A549 treated with RU486 at 1 μM for 4 hours (cell line): ENCODE measurements at places on chromosomes 2 and 18. TPM values are rescaled to one million over a fixed set of nuclear protein-coding genes. Genes with fewer than 3 reads are reported as not detected.

Gene NEURL3
- total RNA-seq = 1.1 to 1.9 TPM (median 1.8 TPM) in 5 replicates

Gene SCN9A
- total RNA-seq = 2.5 to 5.7 TPM (median 5.2 TPM) in 5 replicates

Gene SPC25
- total RNA-seq = 9.7 to 21.8 TPM (median 19.9 TPM) in 5 replicates

Gene DPP10
- not detected in 5 replicates for total RNA-seq

Gene RGPD3
- total RNA-seq = 0.07 to 0.19 TPM (median 0.10 TPM) in 5 replicates

Gene EGR4
- 0.17 to 0.37 TPM (median 0.27 TPM) in 5 replicates for total RNA-seq

Gene CTAGE1
- total RNA-seq = not detected in 5 replicates

Gene GNAL
- total RNA-seq = 4.0 to 6.8 TPM (median 6.2 TPM) in 5 replicates

Gene NXPH2
- not detected in 5 replicates for total RNA-seq

Gene IL1RN
- total RNA-seq = 0.14 to 0.42 TPM (median 0.25 TPM) in 4 of 5 replicates, not detected in the other

Gene TUBB8B
- total RNA-seq = 0.32 TPM in 1 of 5 replicates, not detected in the others

Gene SH3RF3
- total RNA-seq = 0.25 to 0.52 TPM (median 0.38 TPM) in 5 replicates

Gene PLGLB1
- 0.37 to 1.5 TPM (median 0.84 TPM) in 5 replicates for total RNA-seq

Gene CCDC195
- not detected in 5 replicates for total RNA-seq

Gene COL6A3
- total RNA-seq = 0.03 to 0.18 TPM (median 0.09 TPM) in 5 replicates

Gene DSG3
- 0.02 to 0.04 TPM (median 0.02 TPM) in 3 of 5 replicates, not detected in the others for total RNA-seq

Gene SLC35F6
- total RNA-seq = 36.2 to 45.2 TPM (median 40.6 TPM) in 5 replicates

Gene KIAA2012
- total RNA-seq = not detected in 5 replicates

Gene TLX2
- 0.22 to 0.45 TPM (median 0.34 TPM) in 5 replicates for total RNA-seq

Gene MOGAT1
- total RNA-seq = not detected in 5 replicates

Gene FSIP2
- total RNA-seq = not detected in 5 replicates

Gene PXDN
- total RNA-seq = 7.3 to 13.0 TPM (median 11.4 TPM) in 5 replicates

Gene FAP
- total RNA-seq = 0.06 TPM in 1 of 5 replicates, not detected in the others

Gene NETO1
- not detected in 5 replicates for total RNA-seq

Gene WNT6
- total RNA-seq = 0.14 to 0.24 TPM (median 0.22 TPM) in 4 of 5 replicates, not detected in the other

Gene CFAP221
- total RNA-seq = 0.19 to 0.72 TPM (median 0.32 TPM) in 4 of 5 replicates, not detected in the other

Gene MOCOS
- total RNA-seq = 2.6 to 3.6 TPM (median 2.7 TPM) in 5 replicates

Gene TGIF1
- 149 to 175 TPM (median 161 TPM) in 5 replicates for total RNA-seq

Gene ALPG
- total RNA-seq = 0.08 to 0.30 TPM (median 0.14 TPM) in 5 replicates

Gene CMPK2
- total RNA-seq = 0.72 to 1.5 TPM (median 0.96 TPM) in 5 replicates

Gene TTR
- total RNA-seq = 1.8 TPM in 1 of 5 replicates, not detected in the others

Gene SULT1C3
- total RNA-seq = not detected in 5 replicates

Gene MORN2
- 41.7 to 49.6 TPM (median 44.8 TPM) in 5 replicates for total RNA-seq

Gene LYPD6
- 0.03 to 0.07 TPM (median 0.06 TPM) in 4 of 5 replicates, not detected in the other for total RNA-seq

Gene ARHGAP15
- total RNA-seq = not detected in 5 replicates
